H1 (cell line): ENCODE measurements at places on chromosomes 12 and 14.

DNA sequence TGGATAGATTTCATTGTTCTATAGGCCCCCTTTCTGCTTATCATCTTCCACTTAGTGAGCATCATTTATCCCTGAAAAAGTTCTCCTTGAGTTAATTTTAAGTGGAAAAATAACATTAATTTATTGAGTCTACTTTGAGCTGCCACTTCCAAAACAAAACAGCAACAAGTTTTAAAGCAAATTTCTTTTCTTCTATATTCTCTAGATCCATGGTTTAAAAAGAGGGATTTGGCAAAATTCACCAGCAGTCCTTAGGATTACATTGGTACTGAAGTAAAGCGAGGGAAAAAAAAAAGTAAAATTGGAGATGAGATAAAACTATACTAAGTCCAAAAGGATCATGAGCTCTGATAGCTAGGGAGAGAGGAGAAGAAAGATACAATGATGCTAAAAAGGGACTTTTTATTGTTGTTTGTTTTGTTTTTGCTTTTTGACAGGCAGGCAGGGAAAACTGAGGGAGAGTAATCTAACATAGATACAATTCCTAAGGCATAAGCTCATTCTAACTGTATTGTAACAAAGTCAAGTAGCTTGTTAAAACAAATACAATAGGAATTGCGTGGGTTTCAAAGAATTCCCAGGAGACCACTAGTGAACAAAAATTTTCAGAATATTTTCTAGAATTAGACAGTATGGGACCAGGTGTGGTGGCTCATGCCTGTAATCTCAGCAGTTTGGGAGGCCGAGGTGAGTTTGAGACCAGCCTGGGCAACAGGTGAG lies 19.2 kb upstream of the PLEKHA5 start:
- no peak for DNase-seq

DNA sequence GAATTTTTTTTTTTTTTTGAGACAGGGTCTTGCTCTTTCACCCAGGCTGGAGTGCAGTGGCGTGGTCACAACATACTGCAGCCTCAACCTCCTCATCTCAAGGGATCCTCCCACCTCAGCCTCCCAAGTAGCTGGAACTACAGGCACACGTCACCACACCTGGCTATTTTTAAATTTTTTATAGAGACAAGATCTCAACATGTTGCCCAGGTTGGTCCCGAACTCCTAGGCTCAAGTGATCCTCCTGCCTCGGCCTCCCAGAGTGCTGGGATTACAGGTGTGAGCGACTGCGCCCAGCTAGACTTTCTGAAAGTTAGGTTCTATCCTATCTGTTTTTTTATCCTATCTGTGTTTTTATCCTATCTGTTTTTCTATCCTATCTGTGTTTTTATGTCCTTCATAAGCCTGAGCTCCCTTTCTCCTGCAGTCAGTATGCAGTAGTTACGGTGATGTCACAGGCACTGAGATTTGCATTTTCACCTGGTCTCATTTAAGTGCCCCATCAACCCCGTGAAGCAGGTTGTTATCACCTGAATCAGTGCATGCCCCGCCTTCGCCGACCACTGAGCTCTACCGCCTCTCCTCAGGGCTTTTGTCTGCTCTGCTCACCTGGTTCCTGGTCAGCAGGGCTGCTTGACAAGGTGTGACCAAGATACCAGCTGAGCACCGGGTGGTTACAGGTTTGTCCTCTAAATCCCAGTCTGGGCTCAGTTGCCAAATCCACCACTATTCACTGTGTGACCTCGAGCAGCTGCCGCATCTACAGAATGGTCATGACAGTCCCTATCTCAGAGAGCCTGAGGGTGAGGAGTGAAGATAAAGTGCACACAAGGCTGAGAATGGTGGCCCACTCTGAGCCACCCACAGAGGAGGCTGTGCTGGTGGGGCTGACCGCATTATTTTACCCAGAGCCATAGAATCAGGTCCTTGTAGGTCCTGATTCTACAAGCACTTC lies 33.1 kb downstream of the SYNDIG1L start:
- DNase-seq = no peak

DNA sequence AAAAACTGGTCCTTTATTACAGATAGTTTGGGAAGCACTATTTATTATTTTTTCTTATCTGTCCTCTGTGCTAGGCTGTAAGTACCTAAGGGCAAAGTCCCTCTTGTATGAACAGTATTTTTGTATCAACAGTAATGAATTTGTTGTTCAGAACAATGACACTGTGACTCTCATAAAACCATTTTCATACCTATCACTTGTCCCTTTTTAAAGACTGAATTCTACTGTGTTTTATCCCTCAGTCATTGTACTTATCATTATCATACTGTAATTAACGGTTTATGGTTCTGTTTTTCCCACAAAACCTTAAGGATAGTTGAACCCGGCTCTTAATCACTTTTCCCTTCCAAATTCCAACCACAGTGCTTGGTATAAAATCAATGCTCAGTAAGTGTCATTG lies 69.4 kb downstream of the SRGAP1 start:
- no peak for DNase-seq

DNA sequence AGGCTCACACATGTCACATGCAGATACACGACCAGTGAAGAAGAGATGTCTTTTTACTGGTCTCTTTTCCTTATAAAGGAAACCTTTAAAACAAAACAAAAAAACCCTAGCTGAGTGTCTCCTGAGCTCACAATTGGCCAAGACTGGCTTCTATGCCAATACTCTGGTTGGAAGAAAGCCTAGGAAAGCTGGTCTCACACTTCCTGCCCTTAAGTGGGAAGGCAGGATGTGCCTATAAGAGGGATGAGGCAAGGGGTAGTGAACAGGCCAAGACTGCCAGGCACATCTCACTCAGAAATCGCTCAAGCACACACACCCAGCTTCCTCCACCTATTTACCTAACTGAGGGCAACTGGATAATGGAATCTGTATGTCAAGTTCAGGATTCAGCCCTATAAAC lies 50.0 kb downstream of the SOCS2 start:
- no peak for DNase-seq

GRCh38 chr14:28542040-28542439 lies 224.5 kb upstream of the FOXG1 start:
- DNase-seq = no peak

DNA sequence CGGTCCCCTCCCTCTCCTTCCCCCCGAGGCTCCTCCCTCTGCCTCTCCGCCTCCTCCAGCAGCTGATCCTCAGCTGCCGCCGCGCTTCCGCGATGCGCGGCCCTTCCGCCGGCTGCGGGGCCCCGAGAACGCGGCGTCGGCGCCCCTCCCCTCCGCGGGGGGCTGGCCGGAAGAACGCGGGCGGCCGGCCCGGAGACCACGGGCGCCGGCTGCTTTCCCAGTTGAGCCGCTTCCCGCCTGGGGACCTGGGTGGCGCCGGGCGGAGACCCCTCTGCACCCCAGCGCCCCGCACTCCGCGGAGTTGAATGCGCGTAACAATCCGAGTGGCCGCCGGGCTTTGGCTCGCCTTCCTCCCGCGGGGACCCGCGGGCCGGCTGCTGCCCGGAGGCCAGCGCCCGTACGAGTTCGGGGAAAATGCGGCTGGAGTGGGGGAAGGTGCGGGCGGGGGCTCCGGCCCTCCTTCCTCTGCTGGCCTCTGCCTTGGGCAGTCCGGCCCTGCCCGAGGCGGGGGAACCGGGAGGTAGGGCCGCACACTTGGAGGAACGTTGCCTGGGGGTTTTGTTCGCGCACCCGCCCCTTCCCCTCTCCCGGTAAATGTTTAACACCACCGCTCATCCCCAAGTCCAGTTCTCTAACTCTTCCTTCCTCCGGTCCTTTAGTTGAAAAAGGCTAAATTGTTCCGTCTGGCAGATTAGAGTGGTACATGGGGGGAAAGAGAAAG lies 393 bp upstream of the DCAF5 start:
- peak; percentile 82 for DNase-seq

DNA sequence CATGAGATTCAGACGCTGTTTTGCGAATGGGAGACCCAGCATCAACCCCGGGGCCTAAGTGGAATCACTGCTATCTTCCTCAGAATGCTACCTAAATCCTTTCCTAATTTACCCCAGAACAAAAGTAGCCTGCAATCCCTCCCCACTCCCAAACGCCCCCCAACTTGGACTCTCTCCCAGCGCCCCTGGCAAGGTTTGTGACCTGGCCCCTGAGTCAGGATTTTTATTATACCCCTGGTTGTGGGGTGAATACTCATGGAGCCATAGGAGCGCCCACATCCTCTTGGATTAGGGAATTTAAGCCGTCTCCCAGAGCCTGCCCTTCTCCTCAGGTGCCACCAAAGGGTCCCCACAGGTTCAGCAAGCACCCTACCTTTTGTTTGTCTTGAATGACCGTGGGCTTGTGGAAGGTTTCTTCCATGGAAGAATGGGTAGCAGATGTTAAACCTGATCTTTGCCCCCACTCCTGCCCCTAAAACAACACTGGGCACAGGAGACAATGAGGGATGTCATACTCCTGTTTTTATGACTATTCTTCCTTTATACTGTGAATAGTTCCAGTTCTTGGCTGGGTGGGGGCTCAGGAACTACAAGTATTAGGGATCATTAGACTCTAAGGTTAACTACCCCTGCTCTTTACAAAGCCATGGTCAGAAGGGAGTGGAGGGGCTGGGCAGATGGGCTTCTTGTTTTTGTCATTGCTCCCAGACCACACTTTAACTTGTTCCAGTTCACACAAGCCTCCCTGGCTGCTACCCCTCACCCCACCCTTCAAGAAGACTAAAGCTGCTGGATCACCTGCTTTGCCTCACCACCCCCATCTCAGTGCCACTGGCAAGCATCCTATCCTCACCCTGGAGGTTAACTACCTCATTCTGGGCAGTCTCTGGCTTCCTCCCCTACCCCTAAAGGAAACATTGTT lies 630 bp downstream of the MYL6B start:
- no peak for DNase-seq

DNA sequence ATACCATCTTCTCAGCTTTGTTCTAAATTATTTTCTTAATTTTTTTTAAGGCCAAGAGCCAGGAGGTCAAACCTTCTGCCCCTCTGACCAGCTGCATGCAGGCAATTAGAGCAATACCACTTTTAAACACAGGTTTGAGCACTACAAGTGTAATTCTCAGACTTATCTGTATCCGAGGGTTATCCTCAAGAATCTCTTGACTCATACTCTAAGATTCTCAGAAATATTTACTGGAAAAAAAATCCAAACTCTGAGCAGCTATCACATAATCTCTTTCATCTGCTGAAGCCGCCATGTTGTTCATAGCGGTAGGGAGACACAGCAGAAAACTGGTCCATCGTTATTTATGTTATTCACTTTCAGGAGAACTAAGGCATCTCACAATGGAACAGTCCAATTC lies 27.4 kb upstream of the PTHLH start:
- DNase-seq = no peak

DNA sequence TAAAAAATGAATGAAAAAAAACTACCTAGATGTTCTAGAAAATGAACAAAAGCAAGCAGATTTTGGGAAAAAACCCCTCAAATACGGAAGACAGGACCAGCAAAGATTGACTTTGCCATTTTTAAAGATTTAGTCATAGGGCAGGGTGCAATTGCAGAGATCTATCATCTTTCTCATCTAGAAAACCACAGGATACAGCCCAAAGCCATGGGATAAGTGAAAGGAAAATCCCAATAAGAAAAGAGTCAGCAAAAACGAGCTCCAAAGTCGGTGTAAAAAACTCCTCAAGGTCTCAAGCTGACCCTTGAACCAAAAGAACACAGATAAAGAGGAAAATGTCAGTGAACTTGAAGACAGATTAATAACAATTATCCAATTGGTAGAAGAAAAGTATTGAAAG lies 28.0 kb downstream of the CEP290 start:
- DNase-seq = no peak

- no peak for DNase-seq
These were observed 23.2 kb downstream of the AMDHD1 start for GRCh38 chr12:95966287-95966870.

GRCh38 chr14:97065305-97066067 lies 268.3 kb downstream of the VRK1 start:
- DNase-seq = no peak

DNA sequence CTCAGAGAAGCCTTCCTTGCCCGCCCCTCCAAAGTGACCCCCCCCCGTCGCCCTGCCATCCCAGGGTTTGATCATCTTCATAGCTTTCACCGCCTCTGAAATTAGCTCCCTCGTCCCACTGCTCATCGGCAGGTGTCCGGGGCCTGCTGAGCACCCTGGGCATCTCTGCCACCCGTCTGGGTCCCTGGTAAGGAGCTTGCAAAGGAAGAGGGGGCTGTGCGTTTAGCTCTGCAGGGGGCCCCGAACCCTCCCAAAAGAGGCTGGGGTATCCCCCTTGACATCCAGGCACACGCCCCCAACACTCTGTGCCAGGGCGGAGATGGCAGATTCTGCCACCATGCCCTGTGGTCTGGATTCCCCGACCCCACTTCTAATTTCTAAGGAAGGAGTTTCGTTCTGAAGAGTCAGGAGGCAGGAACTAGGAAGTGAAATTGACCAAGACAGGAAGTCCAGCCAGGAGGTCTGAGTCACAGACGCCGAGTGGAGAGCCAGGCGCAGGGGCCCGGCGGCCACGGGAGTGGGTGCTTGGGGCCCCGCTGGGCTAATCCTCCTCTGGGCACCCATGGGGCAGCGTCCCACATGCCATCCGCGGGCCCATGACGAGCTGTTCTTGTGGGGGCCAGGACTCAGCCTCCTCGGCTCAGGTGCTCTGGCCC lies 95.7 kb downstream of the RFLNA start:
- DNase-seq = no peak

DNA sequence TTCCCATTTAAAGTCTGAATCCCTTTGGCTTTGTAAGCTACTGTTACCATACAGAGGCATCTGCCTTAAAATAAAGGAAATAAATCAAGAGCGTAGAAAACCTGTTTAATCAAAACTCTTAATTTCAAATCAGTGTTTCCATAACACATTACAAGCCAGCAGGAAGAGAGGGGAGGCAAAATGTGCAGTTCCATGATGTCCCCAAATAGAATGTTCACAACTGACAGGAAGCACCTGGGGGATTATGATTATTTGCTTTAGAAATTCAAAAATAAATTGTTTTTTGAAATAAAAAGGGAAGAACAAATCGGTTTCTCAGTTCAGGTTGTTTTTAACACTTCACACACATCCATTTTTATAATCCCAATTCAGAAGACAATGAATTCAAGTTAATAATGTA lies 21.4 kb downstream of the SOCS2 start:
- no peak for DNase-seq

DNA sequence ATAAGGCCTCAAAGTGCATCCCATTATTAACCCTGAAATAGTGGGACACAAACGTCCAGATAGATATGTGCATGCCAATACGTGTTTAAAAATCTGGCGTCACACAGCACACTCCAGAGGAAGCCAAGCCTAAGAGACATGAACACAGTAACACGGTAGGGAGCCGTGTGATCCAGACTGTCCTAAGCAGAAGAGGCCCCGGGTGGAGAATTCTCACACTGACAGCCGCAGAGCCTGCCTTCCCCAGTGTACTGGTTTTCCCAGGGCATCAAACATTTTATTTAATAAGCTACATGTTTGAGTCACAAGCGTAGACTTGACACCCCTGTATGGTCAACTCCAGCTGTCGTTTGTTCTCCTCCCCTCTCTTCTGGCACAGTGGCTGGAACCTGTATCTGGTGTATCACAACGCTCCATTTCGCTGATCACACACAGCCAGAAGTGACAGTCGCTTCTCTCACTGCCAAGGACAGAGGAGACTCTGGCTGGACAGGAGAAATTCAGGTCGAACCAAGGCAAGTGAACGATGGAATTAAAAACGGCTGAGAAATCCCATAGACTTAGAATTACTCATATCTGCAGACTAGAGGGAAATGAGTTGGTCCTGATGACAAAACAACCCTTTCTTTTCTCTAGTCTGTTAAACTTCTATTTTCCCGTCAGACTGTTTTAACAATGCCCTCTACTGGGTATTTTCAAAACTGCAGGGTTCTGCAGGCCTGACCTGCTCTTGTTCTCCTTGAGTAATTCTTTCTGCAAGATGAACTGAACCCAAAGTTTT lies 359.9 kb downstream of the RGS6 start:
- DNase-seq = peak; percentile 52

- DNase-seq = peak; percentile 52
These were observed 36.2 kb downstream of the TMEM120B start for GRCh38 chr12:121748571-121749265.
